ENCODE measurements at places on chromosomes 11 and 22.

DNA sequence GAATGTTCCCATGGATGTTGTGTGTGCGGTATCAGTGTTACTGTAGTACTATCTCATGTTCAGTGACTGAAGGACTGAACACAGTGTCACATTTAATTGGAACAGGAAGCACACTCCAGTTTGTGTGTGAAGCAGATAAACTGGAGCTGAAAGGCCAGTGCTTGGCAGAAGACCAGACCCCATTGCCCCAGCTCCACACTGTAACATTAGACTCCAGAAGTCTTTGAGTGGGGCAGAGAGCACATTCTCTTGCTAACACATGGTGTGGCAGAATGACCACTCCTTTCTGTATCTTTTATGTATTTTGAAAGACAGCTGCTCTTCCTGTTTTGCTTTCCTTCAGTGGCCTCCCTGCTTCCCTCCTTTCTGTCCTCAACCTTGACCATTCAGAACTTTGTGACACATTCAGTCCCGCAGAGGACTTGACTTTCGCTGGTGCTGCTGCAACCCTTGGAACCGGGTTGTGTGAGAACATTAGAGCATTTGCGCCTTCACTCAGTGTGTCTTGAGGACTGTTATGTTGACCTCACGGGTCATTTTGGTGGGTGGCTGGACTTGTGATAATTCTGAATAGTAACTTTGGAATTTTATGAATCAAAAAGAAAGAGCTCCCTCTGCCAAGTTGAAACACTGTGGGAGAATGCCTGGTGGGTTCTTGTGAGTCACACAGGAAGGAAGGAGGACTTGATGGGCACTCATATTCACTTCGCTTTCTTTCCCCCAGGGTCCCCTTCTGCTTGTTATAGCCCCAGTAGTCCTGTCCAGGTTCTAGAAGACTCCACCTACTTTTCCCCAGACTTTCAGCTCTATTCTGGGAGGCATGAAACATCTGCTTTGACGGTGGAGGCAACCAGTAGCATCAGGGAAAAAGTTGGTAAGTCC lies 26.4 kb downstream of the AMOTL1 start:
- DNase-seq = no peak

DNA sequence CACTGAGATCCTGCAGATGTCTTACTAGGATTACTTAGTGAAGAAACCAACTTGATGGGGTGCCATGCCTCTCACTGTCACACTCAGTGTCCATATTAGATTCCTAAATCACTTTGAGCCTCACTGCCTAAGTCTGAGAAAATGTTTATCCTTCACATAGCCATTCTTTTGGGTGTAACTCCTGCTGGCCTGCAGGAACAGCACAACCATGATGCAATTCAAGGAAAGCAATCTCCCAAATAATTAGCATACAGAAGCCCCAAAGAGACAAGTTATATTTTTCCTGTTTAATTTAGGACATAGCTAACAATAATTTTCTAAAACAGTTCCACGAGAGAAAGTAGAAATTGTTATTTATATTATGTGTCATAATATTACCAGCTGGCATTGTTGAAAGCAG lies 655.5 kb downstream of the KCNA4 start:
- no peak for DNase-seq

- no peak for DNase-seq
Observed at GRCh38 chr11:103465555-103466140, 356.4 kb downstream of the DYNC2H1 start.

DNA sequence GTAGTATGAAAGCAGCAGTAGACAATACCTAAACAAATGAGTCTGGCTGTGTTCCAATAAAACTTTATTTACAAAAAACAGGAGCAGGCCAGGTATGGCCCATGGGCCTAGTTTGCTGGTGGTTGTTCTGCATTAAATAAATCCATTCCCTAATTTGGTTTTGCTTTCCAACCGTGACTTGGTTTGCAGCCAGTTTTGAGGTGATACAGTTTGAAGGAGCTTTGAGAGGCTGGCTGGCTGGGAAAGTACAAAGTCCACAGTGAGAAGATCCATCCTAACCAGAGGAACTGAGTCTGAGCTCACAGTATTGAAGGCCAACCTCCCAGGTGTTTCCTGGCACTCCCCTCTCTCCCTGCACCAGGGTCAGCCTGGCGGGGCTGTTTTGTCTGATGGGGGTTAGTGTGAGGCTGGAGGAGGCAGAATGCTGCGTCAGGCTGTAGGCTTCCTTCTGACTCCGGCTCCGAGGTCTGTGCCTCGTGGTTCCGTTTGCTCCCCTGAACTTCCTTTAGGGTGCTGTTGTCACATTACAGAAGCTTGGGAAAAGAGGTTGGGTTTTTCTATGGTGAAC lies 129.5 kb downstream of the MICAL2 start:
- no peak for DNase-seq

GRCh38 chr11:82701847-82702520 lies 31.7 kb downstream of the FAM181B start:
- DNase-seq = no peak

DNA sequence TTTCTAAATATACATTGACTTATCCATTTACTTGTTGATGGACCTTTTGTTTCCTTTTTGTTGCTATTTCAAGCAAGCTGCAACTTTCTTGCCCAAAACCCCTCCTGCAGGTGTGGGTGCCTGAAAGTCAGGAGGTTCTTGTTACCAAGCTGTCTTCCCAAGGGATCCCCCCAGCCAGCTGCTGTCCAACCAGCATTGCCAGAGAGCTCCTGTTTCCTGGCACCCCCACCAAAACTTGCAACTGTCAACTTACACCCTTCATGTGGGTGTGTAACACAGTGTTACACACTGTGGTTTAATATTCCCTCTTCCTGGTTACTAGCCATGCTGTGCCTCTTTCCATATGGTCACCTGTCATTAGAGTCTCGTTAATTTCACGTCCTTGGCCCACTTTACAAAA lies 1.6 kb upstream of the KRTAP5-1 start:
- no peak for DNase-seq

- DNase-seq = no peak
Observed at GRCh38 chr11:23226331-23227077, 366.2 kb upstream of the CCDC179 start.

GRCh38 chr22:30325065-30325720 lies 1.5 kb downstream of the TBC1D10A start:
- no peak for DNase-seq

DNA sequence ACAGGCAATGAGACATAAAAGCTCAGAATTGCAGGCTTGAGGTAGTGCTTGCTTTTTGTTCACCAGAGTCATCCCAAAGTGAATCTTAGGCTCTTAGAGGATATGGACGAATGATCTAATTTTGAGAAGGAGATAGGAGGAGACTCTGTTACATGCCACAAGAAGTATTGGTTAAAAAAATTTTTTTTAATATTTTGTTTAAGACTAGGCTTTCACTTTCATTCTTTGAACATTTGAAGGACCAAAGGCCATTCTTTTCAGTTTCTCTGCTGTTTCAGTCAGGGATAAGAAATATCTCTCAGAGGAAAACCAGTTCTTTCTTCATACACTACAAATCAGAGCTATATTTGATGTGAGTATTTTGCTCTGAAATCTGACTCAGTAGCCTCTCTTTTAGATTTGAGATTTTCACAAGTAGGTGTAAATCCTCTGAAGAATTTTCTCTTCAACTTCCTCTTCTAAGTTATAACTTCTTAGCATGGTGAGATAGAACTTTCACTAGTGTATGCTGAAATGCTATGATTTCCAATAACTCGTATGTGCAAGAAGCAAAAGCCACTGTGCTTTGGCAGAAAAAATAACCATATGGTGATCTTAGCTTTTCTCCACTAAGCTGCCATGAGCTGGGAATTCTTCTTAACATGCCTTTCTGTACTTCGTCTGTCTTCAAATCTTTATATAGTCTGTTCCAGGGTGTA lies 24.1 kb upstream of the FAM181B start:
- DNase-seq = no peak

DNA sequence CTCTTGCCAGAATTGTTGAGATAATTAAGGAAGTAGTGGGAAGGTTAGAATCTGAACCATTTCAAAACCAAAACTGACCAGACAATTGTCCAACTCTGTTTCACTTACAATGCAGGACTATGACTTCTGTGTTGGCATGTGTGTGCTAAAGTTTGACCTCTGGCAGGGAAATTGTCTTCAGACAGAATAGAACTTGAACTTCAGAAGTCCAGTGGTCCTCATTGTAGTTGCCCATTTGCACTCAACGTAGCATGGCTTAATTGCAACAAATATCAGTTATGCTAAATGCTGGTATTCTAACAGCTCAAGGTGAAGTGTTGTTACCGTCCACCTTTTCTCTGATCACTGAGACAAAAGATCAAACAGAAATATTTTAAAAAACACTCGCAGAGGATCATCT lies 47.2 kb downstream of the BLID start:
- no peak for DNase-seq

DNA sequence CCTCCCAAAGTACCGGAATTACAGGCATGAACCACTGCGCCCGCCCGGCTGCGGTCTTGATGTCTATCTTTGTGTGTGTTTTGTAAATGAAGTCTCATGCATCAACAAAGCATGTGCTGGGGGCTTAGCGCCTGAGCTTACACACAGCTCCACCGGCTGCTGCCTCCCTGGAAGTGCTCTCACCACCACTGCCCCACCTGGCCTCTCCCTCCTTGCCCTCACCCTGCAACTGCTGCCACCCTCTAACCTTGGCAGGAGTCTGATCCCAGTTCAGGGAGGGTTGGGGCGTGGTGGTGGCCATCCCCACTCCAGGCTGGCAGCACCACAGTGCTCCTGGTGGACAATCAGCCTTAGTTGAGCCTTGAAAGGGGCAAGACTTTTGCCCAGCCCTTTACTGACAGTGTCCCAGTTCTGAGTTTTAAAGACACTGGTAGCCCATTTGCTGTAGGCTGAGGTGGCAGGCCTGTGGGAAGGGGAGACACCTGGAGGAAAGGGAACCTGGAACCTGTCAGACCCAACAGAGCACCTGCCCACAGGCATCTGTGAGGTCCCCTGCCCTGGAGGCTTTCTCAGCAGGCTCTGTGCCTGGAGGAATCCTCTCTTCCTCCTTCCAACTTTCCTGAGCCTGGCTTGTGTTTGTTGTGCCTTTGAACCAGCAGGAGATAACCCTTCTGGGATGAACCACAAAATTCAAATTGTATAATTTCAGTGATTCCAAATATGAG lies 42.4 kb upstream of the WEE1 start:
- DNase-seq = no peak

- no peak for DNase-seq
Observed at GRCh38 chr22:41683616-41684015, 5.1 kb downstream of the SNU13 start.

- no peak for DNase-seq
Observed at GRCh38 chr11:126519764-126520734, 164.6 kb downstream of the ST3GAL4 start.

- no peak for DNase-seq
Observed at GRCh38 chr22:22823131-22823810, 64.3 kb upstream of the IGLL5 start.

DNA sequence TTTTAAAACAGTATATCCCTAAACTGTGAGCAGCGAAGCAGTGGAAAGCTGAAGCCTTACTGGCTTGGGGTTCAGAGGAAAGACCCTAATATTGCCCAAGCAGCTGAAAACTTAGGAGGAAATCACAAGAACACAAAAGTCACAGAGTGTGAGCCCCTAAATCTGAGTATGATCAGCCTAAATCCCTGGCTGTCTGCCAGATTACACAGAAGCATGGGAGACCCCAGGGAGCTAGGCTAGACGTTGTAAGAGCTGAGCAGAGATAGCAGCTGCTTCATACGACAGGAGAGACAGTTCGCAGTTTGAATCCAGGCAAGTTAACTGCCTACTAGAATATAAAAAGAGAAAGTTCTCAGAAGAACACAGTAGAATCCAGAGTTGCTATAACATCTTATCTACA lies 81.2 kb downstream of the PACS1 start:
- DNase-seq = no peak

GRCh38 chr22:25492841-25493734 lies 71.4 kb upstream of the GRK3 start:
- DNase-seq = no peak

DNA sequence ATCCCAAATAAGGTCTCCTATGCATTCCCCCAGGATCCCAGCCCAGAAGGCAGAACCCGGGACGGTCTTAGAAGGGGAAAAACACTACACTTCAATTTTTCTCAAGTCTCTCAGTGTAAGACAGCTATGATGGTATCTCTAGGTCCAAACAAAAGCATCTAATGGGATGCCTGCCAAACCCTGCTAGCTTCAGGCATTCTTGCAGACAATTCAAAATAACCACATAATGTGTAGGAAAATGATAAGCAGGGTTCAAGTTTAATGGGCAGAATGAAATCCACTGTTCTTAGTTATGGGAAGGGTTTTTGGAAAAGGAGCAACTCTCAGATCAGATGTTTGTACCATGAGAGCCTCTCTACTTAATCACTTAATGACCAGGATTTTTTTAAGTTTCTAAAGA lies 119.8 kb upstream of the ANO1 start:
- DNase-seq = no peak

DNA sequence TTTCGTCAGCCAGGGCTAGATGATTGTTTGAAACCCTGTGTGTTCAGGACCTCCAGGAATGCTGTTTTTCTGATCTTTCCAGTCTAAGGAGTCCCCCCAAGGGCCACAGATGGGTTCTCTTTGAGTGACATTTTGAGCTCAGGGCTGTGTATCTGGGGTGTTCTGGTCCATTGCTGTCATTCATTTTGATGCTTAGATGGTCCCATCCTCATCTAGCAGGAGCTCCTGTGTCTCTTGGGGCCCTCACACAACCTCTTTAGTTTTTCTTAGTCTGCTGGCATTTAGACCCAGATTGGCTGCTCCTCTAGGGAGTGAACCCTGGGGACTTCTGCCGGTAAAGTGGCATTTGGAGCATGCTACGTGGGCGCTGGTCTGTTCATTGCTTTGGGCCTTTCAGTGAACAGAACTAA lies 39.1 kb downstream of the MED15 start:
- no peak for DNase-seq

DNA sequence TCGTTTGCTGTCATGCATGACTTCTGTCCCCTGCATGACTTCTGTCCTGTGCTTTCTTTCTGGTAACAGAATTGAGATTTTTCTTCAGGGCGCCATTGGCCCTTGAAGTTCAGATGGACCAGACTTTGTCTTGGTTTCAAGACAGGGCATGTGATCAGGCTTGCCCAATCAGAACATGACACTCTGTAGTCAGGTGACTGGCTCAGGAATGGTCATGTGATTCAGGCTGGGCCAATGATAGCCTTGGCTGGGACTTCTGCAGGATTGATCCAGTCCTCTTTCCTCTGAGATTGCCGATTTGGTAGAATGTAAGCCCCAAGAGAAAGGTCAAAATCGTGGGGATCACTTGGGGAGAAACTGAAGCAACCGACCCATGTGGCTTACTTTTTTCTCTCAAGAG lies 90.5 kb upstream of the ALX4 start:
- DNase-seq = no peak
